Stimulated activated CD4-positive, alpha-beta T cell treated with anti-CD3 and anti-CD28 coated beads, Interleukin-1b, Interleukin-23, amount 100 ng/mL, for 24 hours (primary cell): ENCODE measurements at places on chromosomes 2 and 18.

DNA sequence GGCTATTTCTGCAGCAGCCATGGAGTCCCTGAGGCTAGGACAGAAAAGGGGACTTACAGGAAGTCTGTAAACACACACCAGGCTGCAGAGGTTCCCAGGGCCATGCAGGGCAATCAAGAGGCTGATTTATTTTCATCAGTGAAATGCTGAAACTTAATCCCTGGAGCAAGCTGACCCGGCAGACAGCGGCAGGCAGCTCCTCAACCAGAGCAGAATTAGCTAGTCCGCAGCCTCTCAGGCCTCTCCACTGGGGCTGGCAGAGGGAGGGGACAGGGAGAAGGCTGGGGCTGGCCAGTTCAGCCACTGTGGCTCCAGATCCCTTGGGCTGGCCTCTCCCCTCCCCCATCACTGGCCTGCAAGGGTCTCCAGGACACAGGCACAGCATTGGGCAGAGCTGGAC, 136.3 kb downstream of the TNS1 start:
- no peak for DNase-seq

- peak; percentile 51 for DNase-seq
These were observed at the start of gene ZBTB14 for GRCh38 chr18:5295231-5295920. TSS of gene ZBTB14 (minus strand) at chr18:5295726. CDS start at chr18:5293246, 2,480 bp downstream.

DNA sequence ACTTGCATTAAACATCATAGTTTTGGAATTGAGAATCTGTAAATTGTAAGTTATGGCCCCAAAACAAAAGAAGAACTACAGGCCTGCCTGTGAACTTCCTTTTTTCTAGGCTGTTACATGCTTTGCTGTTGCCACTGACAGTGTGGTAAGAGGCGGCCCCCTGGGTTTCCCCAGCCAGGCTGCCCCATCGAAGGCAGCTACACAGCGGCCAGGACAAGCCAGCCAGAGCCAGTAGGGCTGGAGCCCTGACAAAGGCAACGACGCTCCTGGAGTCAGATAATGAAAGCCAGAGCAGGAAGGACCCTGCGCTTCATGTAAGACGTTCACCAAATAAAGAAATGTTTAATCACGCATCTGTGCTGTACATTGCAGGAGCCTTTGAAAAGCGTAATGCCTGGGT, 55.0 kb downstream of the ANKRD44 start:
- peak; percentile 31 for DNase-seq

GRCh38 chr2:222174450-222174849, 124.3 kb downstream of the PAX3 start:
- no peak for DNase-seq

- DNase-seq, result no peak
These were observed 263.2 kb downstream of the EXOC6B start for GRCh38 chr2:72562451-72563153.

DNA sequence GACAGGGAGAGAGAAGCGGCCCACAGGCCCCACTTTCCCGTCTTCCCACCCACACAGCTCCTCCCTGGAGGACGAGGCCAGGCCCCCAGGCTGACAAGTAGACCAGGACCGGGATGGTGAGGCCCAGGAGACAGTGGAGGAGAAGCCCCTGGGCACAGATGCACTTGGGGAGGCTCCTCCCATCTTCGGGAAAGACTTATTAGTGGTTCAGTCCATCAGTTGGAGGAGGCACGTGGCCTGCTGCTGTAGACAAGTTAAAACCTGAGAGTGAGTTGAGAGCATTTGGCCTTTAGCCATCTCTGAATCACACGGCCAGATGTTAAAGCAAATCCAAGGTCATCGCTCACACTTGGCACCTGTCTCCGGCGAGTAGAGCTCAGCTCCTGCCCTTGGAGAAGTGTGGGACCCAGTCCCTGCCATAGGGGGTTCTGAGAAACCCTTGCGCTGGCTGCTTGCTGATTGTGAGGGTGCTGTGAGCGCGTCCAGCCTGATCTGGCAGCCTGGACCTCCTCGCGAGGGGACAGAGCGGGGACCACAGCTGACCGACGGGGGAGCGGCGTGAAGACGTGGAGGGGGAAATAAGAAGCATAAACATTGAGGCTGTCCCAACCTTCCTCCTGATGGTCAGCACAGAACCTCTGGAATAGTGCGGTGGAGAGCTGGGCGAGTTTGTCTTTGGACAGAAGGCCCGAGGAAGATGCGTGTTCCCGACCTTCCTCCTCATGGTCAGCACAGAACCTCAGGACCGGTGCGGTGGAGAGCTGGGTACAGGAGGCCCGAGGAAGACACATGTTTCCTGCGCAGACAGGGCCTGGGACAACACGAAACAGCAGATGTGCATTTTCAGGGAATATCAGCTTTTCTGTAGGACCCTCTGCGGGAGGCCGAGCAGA, 24.7 kb upstream of the ALLC start:
- no peak for DNase-seq
